RWPE1 (cell line): ENCODE measurements at places on chromosomes 1 and 21.

GRCh38 chr1:23997812-23998211 lies 17.7 kb upstream of the SRSF10 start:
- no peak for DNase-seq

DNA sequence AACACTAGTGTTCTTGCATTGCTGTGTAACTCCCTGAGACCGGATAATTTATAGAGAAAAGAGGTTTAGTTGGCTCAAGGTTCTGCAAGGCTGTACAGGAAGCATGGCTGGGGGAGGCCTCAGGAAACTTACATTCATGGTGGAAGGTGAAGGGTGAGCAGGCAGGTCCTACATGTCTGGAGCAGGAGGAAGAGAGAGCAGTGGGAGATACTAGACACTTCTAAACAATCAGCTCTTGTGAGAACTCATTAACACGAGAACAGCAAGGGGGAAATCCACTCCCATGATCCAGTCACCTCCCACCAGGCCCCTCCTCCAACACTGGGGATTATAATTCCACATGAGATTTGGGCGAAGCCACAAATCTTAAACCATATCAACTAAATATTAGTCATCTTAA lies 30.1 kb downstream of the RNF2 start:
- DNase-seq: no peak

GRCh38 chr1:56092684-56093570 lies 486.4 kb downstream of the PLPP3 start:
- no peak for DNase-seq

- no peak for DNase-seq
Measured at GRCh38 chr1:27399251-27400025, 7.0 kb downstream of the GPR3 start.

DNA sequence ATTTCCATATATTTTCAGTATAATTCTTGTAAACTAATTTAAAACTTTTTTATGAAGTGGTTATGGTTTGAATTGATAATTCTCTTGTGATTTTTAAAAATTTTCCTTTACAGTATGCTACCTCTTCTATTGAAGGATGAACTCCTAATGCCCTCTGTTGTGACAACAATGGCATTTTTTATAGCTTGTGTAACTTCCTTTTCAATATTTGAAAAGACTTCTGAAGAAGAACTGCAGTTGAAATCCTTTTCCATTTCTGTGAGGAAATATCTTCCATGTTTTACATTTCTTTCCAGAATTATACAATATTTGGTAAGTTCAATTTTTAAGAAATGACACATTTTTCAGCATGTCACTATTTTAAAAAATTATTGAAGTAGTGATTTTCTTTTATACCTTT lies 61.4 kb downstream of the ALG6 start:
- no peak for DNase-seq
